ENCODE measurements at places on chromosomes 7 and 10. TPM values are rescaled to one million over a fixed set of nuclear protein-coding genes. Genes with fewer than 3 reads are reported as not detected.

Gene FFAR4
- total RNA-seq: not detected

Gene TUBAL3
- not detected for total RNA-seq

Gene EPHB4
- total RNA-seq: 84.2 TPM

Gene ZNF239
- total RNA-seq: 4.1 TPM

Gene NPC1L1
- total RNA-seq: not detected

Gene LIPF
- total RNA-seq: not detected

DNA sequence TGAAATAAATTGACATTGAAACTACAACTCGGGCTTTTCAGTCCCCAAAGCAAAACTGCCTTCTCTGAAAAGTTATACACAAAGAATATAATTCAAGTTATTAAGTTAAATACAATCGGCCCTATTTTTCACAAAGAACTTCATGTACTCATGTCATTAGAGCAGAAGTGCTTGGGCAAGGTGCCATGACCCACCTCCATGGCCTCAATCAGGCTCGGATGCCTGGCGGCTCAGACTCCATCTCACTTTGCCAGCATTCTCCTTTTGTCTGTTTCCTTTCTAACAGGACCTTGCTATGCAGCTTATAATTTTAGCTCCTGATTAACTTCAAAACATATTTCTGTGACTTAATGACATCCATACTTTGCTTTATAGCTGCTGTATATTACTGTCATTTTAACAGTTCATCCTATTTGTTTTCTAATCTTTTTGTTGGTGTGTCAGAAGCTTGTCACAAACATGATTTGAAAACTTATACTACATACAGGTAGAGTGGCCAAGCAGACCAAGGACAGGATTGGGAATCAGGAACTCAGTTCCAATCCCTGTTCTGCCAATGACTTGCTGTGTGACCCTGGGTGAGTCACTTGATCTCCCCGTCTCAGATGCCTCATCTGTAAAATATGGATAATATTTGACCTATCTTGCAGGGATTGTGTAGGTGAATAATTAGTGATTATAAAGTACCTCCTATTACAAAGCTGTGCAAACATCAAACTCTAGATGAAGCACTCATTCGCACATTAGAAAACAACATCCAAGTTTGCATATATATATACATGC, 60.8 kb upstream of the ITGA8 start:
- no peak for DNase-seq

DNA sequence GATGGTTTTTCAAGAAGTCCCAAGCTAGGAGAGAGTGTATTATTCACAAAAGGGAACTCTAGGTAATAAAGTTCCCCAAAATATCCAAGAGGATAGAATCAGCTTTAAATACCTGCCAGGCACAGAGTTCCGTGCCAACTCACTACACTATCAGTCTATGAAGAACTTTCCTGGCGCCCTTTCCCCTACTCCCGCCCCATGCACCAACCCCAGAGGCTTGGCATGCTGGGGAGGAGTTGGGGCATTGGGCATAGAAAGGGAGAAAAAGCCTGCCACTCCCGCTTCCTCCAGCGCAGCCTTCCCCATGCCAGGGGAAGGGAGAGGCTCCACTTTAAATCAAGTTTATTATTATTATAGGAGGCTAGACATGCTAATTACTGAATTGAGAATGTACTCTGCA, 54.9 kb downstream of the ZNF800 start:
- DNase-seq: no peak

- DNase-seq: peak; percentile 100
Measured at GRCh38 chr7:142556740-142557139, 192.5 kb upstream of the PRSS1 start.

GRCh38 chr7:52794621-52795020, 240.8 kb upstream of the POM121L12 start:
- DNase-seq: no peak

DNA sequence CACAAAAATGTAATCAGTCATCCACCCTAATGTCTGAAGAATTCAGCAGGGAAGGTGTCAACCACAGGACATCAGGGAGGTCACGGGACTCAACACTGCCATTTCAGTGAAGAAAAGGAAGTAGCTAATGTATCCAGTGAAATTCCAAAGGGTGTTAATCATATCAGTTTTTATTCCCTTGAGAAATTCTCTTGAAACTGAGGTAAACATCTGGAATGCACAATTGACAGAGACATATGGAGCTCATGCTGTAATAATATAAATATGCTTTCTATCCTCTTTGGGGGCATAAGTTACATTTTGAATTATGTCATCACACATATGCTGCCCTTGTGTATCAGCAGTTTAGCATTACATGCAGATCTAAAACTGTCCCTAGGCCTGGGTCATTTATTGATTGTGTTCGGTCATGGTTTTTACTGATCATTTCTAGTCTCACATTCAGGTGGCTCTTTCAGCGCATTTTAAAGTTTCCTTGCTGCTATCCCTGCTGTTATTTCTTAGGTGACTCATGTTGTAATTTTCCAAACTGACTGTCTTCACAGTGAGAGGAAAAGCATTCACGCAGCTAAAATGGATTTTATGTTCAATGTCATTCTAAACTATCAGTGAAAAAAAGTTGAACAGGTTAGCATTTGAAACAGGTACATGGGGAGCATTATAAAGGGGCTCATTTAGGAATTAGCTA, 273.9 kb downstream of the TSPAN12 start:
- DNase-seq: peak; percentile 98

- DNase-seq: no peak
Measured at GRCh38 chr10:111103196-111103840, 26.5 kb downstream of the ADRA2A start.

GRCh38 chr10:48802611-48803071, 118.0 kb downstream of the WDFY4 start:
- DNase-seq: no peak

GRCh38 chr7:87445897-87446296, 29.6 kb downstream of the ABCB4 start:
- DNase-seq: no peak

GRCh38 chr10:29784175-29784773, 149.5 kb upstream of the SVIL start:
- peak; percentile 97 for DNase-seq

DNA sequence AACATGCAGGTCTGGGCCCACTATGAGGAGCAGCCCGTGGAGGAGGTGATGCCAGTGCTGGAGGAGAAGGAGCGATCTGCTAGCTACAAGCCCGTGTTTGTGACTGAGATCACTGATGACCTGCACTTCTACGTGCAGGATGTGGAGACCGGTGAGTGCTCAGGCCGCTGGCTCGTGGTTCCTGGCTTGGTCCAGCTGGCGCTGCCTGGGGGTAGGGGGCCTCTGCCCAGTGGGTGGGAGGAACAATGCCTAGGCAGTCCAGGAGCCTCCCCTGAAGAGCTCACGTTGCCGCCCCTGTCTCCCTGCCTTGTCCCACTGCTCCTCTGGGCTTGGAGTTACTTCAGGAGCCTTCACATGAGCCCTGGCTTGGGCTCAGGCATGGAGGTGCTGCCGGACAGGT, 50.1 kb upstream of the LRRC4 start:
- no peak for DNase-seq

All from LHCN-M2 (cell line).